ENCODE measurements at places on chromosomes 4 and X. TPM values are rescaled to one million over a fixed set of nuclear protein-coding genes. Genes with fewer than 3 reads are reported as not detected.
A peak's percentile ranks its signal among the peaks of the same experiment; 100 is the strongest.

DNA sequence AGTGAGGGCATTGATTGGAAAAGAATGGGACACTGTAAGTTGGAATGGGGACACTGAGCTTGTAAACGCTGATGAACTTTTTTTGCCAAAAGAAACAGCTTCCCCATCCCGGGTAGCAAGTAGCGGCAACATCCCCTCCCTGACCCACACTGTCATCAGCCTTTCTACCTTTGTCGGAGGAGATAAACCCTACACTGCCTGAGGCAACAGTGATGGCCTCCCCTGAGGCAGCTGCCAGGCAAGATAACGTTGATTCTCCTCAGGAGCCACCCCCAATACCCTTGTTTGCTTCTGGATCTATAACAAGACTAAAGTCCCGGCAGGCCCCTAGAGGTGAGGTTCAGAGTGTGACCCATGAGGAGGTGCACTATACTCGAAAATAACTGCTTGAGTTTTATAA is 10.3 kb upstream of the RAB33B start:
- DNase-seq, result no peak

DNA sequence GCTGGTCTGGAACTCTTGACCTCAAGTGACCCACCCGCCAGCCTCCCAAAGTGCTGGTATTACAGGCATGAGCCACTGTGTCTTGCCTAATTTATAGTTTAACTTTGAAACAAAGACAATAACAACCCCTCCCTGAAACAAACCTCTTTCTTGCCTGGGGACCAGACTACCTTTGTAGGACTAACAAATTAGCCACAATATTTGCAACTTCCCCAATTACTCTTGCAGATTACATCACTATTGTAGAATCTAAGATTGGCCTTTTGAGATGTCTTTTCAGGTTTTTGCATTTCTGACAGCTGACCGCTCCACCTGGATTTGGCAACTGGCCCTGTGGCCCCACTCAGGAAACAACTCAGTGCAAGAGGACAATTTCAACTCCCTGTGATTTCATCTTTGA is 84.8 kb downstream of the AKAP4 start:
- DNase-seq, result no peak

- no peak for DNase-seq
Measured at GRCh38 chr4:185270885-185271284, 61.5 kb downstream of the SNX25 start.

GRCh38 chr4:88439161-88439760 is 17.7 kb upstream of the HERC5 start:
- DNase-seq, result no peak

- DNase-seq, result no peak
Measured at GRCh38 chr4:173446416-173446815, 47.5 kb upstream of the SCRG1 start.

GRCh38 chrX:39320165-39320564 is 518.9 kb downstream of the MID1IP1 start:
- DNase-seq, result no peak

GRCh38 chr4:17805580-17806155 is 4.9 kb downstream of the DCAF16 start:
- no peak for DNase-seq

GRCh38 chr4:33715841-33716395 is 2528.4 kb downstream of the ARAP2 start:
- no peak for DNase-seq

- peak; percentile 65 for DNase-seq
Measured at GRCh38 chr4:2817701-2818350, 24.9 kb downstream of the SH3BP2 start.

DNA sequence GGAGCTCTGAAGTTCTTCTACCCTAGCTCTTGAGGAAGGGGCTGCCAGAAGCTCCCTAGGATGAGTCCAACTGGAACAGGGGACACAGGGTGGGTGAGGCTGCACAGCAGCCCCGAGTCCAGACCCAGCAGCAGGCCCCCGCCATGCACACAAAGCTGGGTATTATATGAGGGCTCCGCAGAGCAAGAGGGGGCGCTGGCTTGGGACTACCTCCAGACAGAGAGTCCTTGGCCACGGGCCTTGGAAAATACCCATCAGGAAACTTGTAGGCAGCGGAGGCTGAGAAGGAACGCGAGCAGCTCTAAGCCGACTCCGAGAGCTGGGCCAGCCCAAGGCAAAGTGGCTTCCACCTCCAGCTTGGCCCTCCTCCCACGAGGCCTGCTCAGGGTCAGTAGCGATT is 8.1 kb downstream of the HCFC1 start:
- no peak for DNase-seq

GRCh38 chr4:176953021-176953420 is 160.3 kb upstream of the VEGFC start:
- DNase-seq, result no peak

- no peak for DNase-seq
Measured at GRCh38 chr4:73867783-73868182, 1.4 kb upstream of the CXCL1 start.

GRCh38 chr4:77349796-77350195 is 192.8 kb downstream of the CCNG2 start:
- DNase-seq, result no peak

GRCh38 chr4:6229671-6230501 is 29.5 kb upstream of the JAKMIP1 start:
- no peak for DNase-seq

Gene SULT1E1
- polyA plus RNA-seq, result 0.28 TPM

Gene ADH1A
- polyA plus RNA-seq, result not detected

Gene UGT2A3
- polyA plus RNA-seq, result 27.1 TPM

Measured in kidney (tissue), 22 donors.